HFFc6 (cell line): ENCODE measurements at places on chromosomes 3 and 15. TPM values are rescaled to one million over a fixed set of nuclear protein-coding genes. Genes with fewer than 3 reads are reported as not detected.

ARPIN gene
- 6.0 to 11.2 TPM (median 9.4 TPM) in 3 replicates for total RNA-seq

ALDH1L1 gene
- total RNA-seq = 0.05 to 0.06 TPM in 2 of 3 replicates, not detected in the other

DNA sequence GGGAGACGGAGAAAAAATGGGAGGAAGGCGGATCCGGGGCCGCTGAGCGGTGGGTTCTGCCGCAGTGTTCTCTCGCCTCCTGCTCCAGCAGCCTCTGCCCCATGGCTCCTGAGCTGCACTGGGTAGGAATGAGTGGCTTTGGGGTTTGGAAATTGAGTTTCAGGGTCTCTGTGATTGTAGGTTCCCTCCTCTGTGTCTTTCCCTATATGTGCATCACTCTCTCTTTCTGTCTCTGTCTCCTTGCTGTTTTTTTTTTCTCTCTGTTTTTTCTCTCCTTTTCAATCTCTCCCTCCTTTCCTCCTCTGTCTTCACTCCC lies 1.9 kb downstream of the GRM7 start:
- DNase-seq = no peak

GRCh38 chr3:172351895-172352466 lies 96.3 kb downstream of the GHSR start:
- no peak for DNase-seq

- DNase-seq = no peak
Measured at GRCh38 chr3:196966526-196967401, 1.9 kb downstream of the PIGZ start.

DNA sequence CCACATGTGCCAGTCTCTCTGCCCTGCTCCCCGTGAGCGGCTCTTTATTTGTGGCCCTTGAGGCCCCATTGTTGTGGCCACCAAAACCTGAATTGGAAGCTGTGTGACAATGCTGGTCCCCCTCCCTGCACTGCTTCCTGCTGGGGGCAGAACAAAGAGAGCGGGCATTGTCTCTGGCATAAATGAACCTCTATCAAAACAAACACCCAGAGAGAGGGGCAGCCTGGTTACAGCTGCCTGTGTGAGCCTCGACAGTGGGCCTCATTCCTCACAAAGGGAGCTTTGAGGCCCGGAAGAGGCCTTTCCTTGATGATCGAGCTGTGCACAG lies 152.9 kb downstream of the IGF1R start:
- no peak for DNase-seq

GRCh38 chr3:132841621-132842020 lies 119.4 kb upstream of the NPHP3 start:
- DNase-seq = no peak

GRCh38 chr3:14278799-14279625 lies 100.4 kb downstream of the LSM3 start:
- DNase-seq = no peak

DNA sequence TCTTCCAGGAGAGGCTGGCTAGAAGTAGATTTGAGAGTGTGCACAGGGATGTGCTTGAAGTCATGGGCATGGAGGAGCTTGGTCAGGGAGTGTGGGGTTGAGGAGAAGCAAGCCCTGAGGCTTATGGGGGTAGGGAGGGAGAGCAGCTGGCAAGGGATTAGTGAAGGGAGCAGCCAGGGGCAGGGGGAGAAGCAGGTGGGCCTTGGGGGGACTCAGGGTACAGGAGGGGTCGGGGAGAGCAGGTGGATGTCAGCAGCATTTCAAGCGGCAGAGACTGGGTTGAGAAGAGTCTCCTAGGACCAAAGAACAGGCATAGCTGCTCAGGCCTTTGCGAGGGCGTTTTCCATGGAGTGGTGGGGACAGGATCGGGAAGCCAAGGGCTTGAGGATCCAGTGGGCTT lies 3.4 kb upstream of the LMAN1L start:
- DNase-seq = no peak

DNA sequence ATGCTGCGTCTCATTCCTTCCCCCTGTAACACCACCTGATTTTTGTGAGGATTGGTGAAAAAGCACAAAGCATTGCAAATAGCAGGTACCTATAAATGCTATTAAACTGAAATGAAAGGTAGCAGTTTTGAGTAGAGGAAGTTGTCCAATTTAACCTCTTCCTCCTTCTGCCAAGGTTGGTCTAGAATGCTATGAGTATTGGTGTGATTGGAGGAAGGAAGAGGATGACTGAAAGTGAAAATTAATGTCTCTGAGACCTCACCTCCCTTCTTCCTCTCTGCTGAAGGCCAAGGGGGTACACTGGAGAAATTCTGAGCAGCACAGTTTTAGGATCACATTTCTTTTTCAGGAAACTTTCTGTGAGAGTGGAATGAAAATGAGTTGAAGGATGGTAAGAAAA lies 94.4 kb downstream of the DTWD1 start:
- no peak for DNase-seq
